ENCODE measurements at places on chromosomes 5 and 9. TPM values are rescaled to one million over a fixed set of nuclear protein-coding genes. Genes with fewer than 3 reads are reported as not detected.

DNA sequence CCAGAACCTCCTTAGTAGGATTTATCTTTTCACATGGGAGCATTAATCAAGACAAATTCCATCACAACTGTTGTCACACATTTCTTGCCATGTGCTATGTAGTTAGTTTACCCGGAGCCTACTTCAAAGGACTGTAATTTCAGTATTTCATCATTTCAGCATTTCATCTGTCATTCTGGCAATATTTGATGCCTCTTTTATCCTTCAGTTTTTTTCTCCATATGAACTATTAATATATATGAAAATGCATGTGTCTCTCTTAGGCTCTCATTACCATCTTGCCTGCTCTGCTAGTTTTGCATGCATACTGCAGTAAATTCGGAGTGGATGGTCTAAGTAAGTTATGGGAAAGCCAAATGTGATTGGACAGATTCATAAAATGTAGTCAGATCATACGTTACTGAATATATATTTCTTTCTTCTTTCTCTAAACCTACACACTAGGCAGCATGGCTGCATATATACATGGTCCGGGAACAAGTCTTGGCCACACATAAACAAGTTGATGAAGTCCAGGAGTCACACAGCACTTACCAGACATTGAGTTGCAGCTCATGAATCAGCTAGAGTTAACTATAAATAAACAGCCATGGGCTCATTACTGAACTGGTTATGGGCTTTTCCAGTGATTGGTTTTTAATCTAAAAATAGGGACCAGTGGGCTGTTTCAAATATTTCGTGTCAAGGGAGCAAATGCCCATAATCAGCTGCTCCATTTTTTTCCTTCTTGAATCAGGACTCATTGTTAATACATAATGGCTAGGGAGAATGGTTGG, 46.6 kb downstream of the SPATA31D1 start:
- DNase-seq = no peak

DNA sequence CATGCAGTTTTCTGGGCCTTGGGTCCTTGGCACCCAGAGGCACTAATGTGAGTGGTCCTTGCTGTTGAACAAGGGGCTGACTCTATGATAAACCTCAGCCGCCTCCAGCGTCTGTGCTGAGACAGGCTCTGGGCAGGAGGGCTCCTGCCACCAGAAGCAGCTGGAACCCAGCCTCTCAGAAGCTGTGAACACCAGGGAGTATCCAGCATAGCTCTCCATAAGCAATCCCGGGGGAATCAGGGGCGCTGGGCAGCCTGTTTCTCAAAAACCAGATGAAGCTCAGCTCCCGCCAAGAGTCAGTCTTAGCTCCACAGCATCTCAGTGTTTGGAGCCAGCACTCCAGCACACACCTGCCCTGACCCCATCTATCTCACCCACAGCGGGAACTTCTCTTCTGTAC, 170.2 kb downstream of the HSPA4 start:
- DNase-seq = no peak

DNA sequence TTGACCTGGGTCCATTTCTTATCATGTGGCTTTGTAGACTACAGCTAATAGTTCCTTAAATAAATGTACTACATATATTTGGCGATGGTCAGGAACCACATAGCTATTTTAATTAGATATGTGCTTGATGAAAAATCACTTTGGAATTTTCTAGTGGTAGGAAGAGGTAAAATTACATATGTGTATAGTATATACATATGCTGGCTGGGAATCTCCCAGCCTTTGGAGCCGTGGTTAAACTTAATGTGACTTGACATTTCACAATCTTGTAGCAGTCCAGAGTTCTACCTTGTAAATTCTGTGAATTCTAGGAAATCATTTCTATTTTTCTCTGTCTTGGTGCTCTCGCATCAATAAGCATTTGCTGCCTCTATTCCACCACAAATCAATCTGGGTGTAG, 565.0 kb downstream of the DMRTA1 start:
- no peak for DNase-seq

DNA sequence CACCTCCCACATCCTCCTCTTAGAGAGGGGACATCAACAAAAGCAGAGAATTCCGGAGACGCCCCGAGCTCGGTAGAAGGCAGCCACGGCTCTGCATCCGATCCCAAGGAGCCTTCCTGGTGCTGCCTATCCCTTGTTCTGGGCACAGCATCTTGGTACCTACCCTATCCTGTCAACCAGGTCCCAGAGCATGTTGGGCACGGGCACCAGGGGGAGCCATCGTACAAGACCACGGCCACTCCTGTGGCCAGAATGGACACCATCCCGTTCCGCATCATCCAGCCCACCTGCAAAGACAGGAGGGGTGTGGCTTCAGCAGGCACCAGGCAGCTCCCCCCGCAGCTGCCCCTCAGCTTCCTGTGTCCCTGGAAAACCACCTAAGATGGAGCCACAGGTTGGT, 62.7 kb upstream of the ZNF354A start:
- DNase-seq = no peak

- no peak for DNase-seq
Measured at GRCh38 chr5:119896826-119897536, 267.6 kb downstream of the FAM170A start.

GRCh38 chr5:2153350-2153749, 270.6 kb upstream of the IRX4 start:
- DNase-seq = no peak

DNA sequence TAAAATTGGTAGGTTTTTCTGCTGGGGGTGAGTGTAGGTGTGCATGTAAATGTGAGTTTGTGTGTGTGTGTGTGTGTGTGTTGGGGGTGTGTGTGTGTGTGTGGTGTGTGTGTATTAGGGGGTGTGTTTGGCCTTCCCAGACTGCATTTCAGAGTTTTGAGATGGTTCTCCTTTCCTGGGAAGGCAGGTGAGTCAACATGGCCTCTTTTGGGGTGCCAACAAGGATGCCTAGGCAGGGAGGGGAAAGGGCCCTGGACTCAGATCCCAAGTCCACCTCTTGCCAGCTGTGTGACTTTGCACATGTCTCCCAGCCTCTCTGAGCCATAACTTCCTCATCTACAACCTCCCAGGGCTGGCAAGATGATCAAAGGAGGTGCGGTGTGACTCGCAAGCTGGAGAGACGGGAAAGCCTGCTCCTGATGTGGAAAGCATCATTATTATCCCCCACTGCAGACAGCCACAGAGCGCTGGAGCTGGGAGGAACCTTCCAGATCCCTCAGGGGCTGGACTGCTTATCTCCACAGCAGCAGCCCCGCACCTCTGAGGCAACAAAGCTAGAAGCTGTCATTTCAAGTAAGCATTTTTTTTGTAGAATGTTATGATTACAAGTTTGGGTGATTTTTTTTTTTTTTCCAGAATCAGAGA, 63.5 kb upstream of the TBC1D2 start:
- DNase-seq = no peak

DNA sequence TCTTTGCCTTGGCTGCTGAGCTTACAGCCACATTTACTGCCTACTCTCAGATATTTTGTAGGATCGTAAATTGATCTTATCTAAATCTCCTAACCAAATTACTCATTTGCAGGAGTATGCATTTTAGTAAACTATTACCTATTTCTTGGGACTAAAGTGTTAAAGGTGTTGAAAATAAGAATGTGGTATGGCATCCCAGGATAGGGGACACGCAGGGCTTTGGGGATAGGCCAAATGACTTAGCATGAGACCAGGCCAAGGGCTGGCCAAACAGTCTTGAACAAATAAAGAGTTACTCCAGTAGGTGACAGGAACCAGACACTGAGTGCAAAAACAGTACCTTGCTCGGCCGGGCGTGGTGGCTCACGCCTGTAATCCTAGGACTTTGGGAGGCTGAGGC, 25.1 kb downstream of the TBC1D2 start:
- DNase-seq = no peak

GRCh38 chr5:109920736-109921135, 231.0 kb downstream of the MAN2A1 start:
- no peak for DNase-seq

- no peak for DNase-seq
Measured at GRCh38 chr9:133968966-133969617, 23.0 kb downstream of the VAV2 start.

DNA sequence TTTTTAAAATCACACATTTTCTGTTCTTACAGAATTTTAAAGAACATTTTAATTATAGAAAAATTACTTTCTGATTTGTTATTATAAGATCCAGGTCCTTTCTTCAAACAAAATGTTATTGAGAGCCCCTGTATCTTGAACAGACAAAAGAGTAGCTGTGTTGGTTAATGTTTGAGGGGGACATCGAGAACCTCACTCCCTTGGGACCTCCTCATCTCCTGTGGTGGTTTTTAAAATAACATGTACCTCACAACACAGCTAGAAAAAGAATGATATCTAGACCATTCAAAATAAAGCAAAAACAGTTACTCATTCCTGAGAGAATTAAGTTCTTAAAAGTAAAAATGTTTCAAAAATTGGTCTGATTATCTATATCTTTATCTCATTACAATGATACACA, 54.7 kb downstream of the VCAN start:
- no peak for DNase-seq

DNA sequence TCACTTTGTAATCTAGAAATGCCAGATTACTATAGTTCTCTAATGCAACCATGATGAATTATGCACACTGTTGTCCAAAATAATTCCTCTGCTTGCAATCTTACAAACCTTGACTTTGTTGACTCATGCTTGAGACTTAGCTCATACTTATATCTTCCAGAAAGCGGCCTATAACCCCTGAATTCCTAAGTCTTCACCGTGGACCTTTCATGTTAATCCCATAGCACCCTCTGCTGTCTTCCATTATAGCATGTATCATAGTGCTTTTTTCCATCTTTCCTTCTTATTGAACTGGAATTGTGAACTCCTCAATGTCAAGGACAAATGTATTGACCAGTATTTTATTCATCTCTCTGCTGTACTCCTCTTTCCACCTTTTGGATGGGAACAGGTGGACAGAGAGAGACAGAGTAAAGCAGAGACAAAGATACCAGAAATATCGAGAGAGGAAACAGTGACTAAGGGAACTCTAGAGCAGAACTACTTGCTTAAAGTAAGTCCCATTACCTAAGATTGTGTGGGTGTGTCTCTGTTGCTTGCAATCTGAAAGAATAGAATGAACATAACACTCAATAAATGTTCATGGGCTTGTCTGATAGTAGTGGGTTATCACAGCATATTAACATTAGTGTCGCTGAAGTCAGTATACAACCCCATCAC, 110.0 kb downstream of the LURAP1L start:
- DNase-seq = no peak

GRCh38 chr9:14406463-14406862, 92.5 kb upstream of the NFIB start:
- no peak for DNase-seq

GRCh38 chr5:80541392-80541791, 28.7 kb downstream of the ANKRD34B start:
- no peak for DNase-seq

DNA sequence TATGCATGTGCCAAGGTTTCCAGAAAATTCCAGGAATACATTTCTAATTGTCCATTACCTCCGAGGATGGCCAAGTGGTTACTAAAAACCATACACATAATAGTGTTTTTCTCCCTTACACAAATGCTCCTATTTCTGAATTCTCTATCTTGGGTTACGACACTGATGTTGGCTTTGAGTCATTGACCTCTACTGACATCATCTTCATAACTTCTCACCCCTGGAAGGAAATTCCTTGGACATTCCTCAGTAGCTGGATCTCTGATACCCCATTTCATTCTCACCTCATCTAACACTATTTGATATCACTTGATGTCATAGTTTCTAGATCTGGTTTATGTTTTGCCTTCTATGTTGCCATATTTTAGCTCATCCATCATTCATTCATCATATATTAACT, 287.2 kb downstream of the CTNND2 start:
- DNase-seq = no peak

GRCh38 chr5:73823508-73823925, 197.5 kb downstream of the ARHGEF28 start:
- no peak for DNase-seq

GARNL3 gene
- 19.8 TPM for polyA plus RNA-seq

CDKN2B gene
- polyA plus RNA-seq = 0.18 TPM

CERT1 gene
- 63.7 TPM for polyA plus RNA-seq

All from left kidney (tissue), 8 donors.